ENCODE measurements at places on chromosomes 11 and 22. TPM values are rescaled to one million over a fixed set of nuclear protein-coding genes. Genes with fewer than 3 reads are reported as not detected.

The NFAM1 gene
- 0.41 TPM for total RNA-seq

The MUC5B gene
- 1.2 TPM for total RNA-seq

The FIBIN gene
- total RNA-seq, result not detected

The OR5AP2 gene
- total RNA-seq, result not detected

The KIF18A gene
- 20.8 TPM for total RNA-seq

The DEUP1 gene
- not detected for total RNA-seq

The CECR2 gene
- total RNA-seq, result 3.6 TPM

The TREH gene
- 0.05 TPM for total RNA-seq

The TMA7B gene
- total RNA-seq, result not detected

The CYTH4 gene
- total RNA-seq, result 1.3 TPM

The GLB1L2 gene
- 10.4 TPM for total RNA-seq

The SLC29A2 gene
- total RNA-seq, result 28.3 TPM

The SOX6 gene
- total RNA-seq, result 0.21 TPM

The MRGPRF gene
- 0.36 TPM for total RNA-seq

The CHRM1 gene
- not detected for total RNA-seq

The FAM180B gene
- total RNA-seq, result not detected

The VPS51 gene
- 101 TPM for total RNA-seq

The ZNRF3 gene
- 7.3 TPM for total RNA-seq

The APOL5 gene
- not detected for total RNA-seq

The ART1 gene
- total RNA-seq, result not detected

The CRYBB3 gene
- total RNA-seq, result 0.67 TPM

The KCNJ1 gene
- total RNA-seq, result not detected

The ANKRD13D gene
- 76.5 TPM for total RNA-seq

The MS4A3 gene
- total RNA-seq, result 0.13 TPM

The ANO1 gene
- 2.3 TPM for total RNA-seq

The INS gene
- not detected for total RNA-seq

The MRGPRX3 gene
- total RNA-seq, result not detected

The PATZ1 gene
- 18.6 TPM for total RNA-seq
